ENCODE measurements at places on chromosomes 3 and 15.

DNA sequence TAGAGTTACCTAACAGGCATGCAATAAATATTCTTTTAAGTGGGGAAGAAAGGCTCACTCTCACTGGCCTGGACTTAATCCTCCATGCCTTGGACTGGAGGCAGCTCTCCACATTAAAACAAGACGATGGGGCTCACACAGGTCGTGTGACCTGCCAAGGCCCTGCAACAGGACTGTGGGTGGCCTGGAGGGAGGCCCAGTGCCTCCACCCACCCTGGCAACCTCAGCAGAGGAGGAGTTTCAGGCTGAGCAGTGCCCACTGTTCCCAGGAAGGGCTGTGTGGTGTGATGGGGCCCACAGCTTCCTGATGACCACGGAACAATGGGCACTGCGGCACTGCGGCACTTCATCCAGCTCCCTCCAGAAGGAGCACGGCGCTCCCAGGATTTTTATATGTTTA, 5.5 kb downstream of the UROC1 start:
- no peak for DNase-seq

DNA sequence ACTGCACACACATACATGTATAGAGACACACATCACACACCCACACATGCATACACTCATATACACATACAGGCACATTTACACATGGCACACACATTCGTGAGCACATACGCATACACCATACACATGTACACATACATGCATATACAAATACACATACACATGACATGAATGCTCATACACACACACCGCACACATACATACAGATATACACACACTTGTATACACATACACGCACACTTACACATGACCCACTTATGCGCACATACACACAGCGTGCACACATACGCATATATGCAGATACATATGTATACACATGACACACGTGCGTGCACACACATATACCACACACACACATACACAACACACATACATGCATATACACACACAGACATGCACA, 162.7 kb downstream of the LRRK1 start:
- DNase-seq: no peak

DNA sequence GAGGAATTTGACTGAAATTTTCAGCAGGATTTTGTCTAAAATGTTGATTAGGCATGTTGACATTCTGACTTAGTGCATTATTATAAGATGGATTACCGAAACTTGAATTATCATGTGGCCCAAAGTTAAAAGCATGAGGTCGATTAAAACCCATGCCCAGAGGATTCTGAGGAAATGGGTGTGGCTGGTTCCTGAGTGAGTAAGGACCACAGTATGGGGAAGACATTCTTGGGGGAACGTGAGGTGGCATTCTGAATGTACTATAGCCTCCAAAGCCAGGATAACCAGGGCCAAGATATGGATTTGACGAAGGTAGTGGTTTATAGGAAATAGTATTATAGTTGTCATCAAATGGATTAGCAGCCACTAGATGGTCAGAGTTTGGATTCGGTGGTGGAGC, 38.7 kb upstream of the DNAAF4 start:
- DNase-seq: no peak

DNA sequence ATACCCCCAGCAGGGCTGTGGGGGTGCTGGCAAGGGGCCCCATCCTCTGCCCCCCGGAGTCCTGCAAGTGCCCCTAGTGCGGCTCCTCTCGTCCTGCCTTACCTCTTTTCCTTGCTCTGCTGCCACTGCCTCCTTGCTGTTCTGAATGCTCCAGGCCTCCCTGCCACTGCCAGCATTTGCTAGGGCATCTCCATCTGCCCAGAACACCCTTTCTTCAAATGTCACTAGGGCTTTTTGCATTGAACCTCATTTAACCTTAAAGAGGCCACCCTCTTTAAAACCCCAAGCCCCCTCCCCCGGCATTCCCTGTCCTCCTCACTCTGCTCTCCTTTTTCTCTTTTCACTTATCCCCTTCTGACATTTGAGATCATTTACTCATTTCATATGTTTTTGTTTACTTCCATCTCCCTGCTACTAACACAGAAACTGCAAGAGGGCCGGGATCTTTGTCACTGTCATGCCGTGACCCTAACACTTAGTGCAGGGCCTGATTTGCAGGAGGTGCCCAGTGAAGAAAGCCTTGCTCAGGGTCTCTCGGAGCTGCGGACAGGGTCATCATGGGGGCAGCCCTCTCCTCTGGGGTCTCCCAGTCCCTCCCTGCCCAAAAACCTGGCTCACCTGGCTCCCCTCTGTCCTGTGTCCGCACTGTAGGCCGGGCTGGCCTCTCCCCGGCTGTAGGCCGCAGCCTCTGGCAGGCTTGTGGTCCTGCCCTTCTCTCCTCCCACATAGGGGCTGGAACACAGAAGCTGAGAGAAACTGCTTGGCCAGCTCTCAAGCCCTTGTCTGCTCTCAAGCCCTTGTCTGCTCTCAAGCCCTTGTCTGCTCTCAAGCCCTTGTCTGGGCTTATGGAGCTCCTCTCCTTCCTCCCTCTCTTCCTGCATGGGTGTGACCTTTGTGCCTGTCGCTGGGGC, at the start of gene ACOX2:
Gene ACOX2 (minus strand): TSS at position 690 of the 911 bp plus-strand sequence. CDS start 2,084 bp downstream, outside the sequence.
- no peak for DNase-seq

DNA sequence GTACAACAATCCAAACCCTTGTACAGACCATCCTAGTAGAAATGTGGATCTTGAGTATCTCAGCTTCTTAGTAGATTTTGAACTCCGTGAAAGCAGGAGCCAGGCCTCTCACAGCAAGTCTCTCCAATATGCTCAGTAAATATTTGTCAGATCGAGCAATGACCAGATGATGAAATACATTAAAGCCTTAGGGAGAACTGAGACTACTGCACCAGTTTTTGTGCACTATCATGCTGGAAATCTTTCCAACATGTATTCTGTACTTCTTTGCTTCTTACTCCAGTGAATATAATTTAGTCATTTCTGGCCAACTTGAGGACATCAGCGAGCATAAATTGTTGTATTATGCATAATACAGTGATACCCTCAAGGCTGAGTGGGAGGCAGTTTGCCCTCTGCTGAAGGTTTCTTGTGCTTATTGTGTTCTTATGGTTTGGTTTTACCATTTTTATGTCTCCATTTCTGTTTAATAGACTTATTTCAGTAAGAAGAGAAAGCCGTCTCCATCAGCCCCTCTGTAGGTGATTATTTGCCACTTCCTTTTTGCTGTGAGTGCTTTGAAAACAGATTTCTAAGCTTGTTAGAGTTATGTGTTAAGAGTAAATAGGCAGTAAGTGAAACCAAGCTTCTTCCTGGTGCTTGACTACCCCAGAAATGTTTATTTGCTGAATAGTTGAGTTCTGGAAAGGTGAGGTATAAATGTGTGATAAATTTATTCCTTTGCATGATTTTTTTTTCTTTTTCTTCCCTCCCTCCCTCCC, 147.1 kb downstream of the PGPEP1L start:
- DNase-seq: no peak

DNA sequence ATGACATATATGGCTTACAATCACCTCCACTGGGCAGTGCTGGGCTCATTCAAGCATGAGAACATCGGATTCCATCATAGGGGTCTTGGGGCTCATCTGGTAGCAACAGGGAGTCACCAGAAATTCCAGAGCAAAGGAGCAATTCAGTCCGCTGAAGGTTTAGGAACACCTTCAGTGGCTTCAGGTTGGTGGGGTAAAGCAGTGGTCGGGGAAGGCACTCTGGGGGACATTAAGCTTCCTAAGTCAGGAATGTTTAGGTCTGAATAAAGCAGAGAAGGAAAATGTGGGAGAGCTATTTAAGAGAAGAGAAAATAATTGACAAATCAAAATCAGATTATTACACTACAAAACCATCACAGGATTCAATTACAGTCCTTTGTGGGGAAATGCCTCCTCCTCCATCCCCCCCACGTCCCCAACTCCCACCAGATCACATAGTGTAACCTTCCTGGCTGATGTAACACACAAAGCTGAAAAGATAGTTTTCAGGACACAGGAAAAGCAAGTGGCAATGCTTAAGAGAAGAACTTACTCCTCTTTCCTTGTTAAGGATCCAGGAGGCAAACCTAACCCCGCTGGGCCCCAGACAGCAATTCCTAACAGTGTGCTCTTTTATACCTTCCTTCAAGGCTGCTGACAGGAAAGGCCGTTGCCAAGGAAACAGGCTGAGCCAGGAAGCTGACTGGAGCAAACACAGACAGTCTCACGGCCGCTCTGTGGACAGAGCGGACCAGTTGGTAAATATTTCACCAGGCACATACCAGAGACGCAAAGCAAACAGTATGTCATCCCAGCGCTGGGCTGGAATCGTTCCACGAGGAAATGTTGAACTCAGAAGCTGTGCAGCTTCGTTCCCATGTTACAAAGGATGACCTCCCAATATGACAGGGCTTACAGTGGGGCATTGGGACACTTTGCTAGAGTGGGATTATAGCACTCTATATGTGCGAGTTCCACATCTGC, 57.5 kb upstream of the LMCD1 start:
- DNase-seq: no peak

GRCh38 chr3:97579365-97579764, 185.2 kb upstream of the ARL6 start:
- DNase-seq: no peak

DNA sequence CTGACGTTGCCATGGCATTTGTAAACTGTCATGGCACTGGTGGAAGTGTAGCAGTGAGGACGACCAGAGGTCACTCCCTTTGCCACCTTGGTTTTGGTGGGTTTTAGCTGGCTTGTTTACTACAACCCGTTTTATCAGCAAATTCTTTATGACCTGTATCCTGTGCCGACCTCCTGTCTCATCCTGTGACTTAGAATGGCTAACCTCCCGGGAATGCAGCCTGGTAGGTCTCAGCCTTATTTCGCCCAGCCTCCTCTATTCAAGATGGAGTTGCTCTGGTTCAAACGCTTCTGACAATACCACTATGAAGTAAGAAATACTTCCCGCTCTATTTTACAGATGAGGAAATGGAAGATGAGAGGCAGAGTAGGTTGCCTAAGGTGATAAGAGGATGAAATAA, 16.6 kb downstream of the PAQR9 start:
- no peak for DNase-seq

DNA sequence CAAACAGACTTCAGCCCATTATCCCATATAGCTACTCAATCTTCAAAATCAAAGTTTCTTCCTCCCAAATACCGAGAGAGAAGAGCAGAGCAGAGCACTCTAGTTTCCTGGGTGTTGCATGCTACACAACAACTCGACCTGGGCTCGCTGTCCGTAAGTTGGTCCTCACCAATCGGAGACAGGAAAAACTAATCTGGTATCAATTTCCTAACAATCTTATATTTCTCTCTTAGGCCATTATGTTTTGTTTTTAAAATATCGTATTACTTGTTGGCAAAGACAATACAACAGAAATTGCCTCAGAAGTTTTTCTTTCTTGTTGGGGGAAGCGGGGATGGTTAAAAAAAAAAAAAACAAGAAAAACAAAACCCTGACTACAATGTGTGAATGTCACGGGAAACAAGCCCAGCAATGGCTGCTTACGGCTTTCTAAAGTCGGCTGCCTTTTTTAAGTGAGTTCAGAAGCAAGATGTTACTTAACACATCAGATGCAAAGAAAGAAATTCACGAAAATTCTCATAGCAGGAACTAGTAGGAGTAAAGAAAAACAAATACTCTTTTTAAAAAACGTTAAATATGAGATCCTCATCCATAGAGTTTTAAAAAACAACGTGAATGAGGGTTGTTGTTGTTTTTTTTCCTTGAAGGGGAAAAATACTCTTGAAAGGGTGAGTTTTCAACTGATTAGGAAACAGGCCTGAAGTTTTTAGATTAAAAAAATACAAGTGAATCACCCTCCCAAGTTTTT, 1.9 kb downstream of the VGLL4 start:
- no peak for DNase-seq

DNA sequence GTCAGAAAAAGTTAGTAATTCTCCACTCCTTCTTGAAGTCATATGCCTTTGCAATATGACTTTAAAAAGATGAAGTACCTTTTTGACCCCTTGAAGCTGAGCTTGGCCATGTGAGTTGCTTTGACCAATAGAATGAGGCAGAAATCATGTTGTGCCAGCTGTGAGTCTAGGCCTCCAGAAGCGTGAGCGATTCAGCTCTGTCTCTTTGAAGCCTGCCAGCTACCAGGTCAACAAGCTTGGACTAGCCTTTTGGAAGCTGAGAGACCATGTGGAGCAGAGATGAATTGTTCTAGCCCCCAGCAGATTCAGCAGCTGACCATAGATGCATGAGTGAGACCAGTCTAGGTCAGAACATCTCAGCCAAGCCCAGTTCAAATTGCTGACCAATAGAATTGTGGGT, 69.8 kb upstream of the EOMES start:
- no peak for DNase-seq

DNA sequence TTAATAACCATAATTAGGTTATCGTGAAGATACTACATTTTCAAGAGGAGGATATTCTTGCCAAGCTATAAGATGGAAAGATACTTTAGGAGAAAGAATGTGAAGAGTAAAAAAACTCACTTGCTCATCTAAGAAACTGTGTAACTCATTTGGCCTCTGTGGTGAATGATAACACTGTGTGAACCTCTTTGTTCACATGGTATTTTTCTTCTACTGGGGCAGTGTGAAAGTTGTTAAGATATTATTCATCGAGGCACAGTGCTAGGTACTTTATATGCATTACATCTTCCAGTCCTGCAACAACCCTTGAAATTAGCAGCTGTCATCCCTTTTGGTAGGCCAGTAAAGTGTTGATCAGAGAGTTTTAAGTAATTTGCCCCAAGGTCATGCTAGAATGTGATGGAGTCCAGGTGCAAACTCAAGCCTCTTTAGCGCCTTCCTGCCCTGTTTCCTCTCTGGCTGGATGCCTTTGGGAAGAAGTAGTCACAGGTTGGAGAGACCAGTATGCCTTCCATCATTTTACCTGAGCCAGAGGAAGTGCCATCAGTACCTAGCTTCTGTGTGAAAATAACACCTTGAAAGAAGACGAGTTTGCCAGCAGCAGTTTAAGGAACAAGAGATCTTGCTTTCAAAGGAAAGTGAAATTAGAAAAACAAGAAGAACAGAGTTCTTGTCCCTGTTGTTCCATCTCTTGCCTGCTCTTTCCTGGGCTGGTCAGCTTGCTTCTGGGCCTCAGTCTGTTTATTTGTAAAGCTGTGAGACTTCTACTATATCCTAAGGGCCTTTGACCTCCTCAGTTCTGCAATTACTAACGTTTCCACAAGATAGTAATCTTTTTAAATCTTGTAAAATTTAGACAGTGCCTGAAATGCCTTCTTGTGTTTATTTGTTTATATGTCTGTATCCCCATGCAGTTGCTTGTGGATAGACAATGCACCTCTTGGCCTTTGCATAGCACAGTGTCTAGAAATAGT, 179.3 kb downstream of the FNDC3B start:
- no peak for DNase-seq

DNA sequence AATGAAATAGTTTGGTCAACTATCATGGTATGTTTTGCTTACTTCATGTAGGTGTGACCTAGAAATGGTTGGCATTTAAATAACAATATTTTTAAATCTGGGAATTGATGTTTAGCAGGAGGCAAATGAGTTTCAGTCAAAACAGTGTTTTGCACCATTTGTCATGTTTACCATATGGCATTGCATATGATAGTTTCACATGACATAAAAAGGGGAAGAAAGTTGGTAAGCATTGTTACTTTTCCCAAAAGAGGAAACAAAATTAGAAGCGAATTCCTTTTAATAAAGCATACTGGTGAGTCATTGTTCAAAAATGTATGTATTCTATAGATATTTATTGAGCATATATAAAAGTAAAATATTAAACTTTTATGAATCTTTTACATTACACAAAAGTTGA, 2.3 kb downstream of the RNF13 start:
- no peak for DNase-seq

GRCh38 chr15:42385980-42386700, 26.8 kb downstream of the CAPN3 start:
- DNase-seq: no peak

- DNase-seq: no peak
Observed at GRCh38 chr3:65351753-65352152, 664.0 kb upstream of the ADAMTS9 start.

- no peak for DNase-seq
Observed at GRCh38 chr3:128442949-128443348, 23.7 kb downstream of the DNAJB8 start.
